ENCODE measurements at places on chromosomes 13 and 19.

DNA sequence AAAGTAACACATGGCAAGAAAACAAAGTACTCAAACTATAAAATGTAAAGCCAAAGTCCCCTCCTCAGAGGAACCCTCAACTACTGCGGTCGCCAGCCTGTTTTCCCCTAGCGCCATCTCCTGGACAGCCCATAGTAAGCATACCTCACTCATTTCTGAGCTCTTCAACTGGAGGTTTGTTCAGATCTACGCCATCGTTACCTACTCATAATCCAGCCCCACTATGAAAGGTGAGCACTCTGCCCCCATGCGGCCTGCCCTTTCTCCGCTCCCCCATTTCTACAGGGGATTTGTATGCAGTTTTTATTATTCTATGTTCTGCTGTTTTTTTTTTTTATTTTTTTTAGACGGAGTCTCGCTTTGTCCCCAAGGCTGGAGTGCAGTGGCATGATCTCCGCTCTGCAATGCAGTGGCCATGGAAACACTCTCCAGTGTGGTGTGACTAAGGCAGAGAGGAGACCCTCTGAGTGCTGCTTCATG, 26.2 kb downstream of the OPA3 start:
- DNase-seq, result no peak

DNA sequence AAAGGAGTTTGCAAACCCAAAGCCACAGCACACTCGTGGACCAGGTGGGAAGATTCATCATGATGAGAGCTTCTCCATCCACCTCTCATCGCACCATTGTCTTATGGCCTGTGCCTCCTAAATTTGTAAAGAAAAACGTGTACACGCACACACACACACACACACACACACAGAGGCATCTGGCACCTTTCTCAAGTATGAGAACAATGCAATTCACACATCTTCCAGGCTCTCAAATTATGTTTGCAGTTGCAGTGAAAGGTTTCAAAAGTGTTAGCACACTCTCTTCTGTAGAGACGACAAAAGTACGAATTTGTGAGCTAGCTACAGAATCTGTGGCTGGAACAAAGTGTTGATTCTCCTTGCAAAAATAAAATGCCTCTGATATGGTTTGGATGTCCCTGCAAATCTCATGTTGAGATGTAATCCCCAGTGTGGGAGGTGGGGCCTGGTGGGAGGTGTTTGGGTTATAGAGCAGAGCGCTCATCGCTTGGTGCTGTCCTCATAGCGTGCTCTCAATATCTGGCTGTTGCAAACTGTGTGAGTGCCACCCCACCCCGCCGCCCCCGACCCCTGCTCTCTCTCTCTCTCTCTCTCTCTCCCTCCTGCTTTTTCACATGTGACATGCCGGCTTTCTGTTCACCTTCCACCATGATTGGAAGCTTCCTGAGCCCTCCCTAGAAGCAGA, 21.8 kb upstream of the RAB20 start:
- no peak for DNase-seq

GRCh38 chr19:3769494-3769893, 2.5 kb downstream of the RAX2 start:
- DNase-seq, result no peak

DNA sequence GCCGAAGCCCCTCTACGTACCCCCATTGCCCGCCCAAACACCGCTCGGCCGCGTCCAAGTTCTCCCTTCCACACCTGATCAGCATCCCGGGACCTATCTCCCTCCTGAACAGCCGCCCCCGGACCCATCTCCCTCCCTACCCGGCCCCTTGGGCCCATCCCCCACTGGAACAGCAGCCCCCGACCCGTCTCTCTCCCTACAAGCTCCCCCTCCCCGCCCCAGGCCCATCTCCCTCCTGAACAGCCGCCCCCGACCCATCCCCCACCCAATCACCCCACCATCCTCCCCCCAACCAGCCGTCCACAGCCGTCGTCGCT, 610 bp downstream of the ZSCAN1 start:
- no peak for DNase-seq

- peak; percentile 100 for DNase-seq
Observed at GRCh38 chr19:3154957-3155736, 19.3 kb downstream of the GNA15 start.

DNA sequence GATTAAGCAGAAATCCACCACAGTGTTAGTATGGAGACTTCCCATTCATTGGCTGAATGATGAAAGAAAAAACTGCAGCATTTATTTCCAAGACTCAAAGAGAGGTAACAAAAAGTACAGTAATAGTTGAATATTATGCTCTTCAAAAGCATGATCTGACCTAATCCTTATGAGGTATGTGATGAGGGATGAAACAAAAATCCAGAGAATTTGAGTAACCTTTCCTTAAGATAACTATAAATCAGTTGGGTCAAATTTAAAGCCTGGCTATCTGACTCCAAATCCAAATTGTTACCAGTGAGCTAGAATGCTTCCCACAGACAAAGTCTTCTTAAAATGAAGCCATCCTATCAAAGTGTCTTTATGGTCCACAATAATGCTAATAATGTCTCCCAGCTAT, 38.1 kb downstream of the NUFIP1 start:
- DNase-seq, result no peak

DNA sequence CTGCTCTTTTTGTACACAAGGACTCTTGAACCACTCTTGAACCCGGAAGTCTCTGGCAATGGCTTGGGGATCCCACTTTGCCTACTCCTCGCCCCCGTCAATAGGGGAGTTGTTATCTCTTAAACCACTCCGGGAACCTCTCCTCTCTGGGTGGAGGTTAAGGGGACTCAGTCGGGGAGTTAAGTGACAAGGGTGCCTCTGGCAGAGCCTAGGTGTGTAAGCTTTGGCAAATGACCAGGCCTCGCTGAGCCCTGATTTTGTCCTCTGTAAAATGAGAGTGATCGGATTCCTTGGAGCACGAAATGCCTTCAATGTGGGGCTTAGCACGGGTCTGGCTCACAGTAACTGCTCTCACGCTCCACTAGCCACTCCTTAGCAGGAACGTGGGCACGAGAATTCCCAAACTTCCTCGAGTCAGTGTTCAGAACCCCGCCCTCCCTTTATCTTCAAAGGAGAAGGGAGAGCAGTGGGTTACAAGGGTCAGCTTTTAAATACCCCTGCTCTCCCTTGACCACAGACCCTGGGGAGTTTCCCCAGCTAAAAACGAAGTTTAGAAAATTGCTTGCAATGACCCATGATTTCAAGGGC, 193.3 kb downstream of the KATNAL1 start:
- no peak for DNase-seq

- no peak for DNase-seq
Observed at GRCh38 chr19:5968431-5969373, 9.2 kb downstream of the RANBP3 start.

GRCh38 chr13:24660023-24660741, 20.0 kb upstream of the ATP12A start:
- no peak for DNase-seq

GRCh38 chr13:114268344-114269280, 12.8 kb upstream of the UPF3A start:
- DNase-seq, result no peak

GRCh38 chr19:46271481-46272197, 25.2 kb upstream of the HIF3A start:
- DNase-seq, result peak; percentile 24

- no peak for DNase-seq
Observed at GRCh38 chr19:15511671-15512424, 3.5 kb downstream of the CYP4F22 start.

DNA sequence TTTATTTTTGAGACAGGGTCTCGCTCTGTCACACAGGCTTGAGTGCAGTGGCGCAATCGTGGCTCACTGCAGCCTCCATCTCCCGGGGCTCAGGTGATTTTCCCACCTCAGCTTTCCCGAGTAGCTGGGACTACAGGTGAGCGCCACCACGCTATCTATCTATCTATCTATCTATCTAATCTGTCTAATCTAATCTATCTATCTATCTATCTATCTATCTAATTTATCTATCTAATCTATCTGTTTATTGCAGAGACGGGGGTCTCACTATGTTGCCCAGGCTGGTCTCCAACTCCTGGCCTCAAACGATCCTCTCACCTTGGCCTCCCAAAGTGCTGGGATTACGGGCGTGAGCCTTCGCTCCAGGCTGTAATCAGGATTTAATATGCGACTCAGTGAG, 587 bp downstream of the ZNF613 start:
- DNase-seq, result no peak

GRCh38 chr13:108263621-108264355, 5.7 kb upstream of the TNFSF13B start:
- no peak for DNase-seq

DNA sequence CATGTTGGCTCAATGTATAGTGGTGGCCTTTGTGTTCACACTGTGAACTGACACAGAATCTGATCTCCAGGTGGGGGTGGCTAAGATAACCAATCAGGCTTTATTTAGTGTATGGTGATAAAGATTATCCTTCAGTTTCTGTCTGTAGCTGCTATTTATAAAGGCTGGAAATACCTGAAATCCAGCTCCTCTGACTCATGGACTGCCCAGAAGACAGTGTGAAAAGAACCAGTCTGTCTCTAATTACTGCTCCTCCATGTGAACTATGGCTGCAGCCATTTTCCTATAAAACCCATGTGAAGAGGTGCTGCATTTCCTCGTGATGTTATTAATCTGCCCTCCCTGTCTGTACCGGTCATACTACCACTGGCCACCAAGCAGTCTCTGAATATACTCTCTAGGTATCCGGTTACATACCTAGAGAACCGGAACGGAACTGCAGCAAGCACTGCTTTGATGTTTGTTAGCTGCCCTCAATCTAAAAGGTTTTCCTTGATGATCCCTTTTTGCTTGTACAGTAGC, 238.0 kb downstream of the LHFPL6 start:
- peak; percentile 68 for DNase-seq

DNA sequence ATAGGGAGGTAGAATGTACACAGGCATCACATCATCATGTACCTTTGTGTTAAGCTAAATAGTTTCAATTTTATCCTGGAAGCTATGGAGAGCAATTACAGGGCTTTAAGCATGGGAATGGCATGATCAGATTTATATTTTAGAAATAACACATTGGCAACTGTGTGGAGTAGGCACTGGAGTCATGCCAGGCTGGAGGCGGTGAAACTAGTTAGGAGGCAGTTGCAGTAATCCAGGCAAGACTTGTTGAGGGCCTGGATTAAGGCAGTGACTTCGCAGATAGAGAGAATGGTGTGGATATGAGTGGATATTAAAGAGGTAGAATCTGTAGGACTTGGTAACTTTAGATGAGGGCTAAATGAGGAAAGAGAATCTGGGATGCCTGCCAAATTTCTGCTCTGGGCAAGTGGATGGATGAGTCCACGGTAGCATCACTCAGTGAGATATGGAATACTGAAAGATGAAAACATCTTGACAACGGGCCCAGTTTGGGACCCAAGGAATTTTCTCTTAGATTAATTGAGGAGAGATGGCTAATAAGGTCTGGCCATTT, 506.2 kb downstream of the FGF9 start:
- no peak for DNase-seq

GRCh38 chr19:19218911-19219310, 7.2 kb downstream of the NCAN start:
- DNase-seq, result no peak

DNA sequence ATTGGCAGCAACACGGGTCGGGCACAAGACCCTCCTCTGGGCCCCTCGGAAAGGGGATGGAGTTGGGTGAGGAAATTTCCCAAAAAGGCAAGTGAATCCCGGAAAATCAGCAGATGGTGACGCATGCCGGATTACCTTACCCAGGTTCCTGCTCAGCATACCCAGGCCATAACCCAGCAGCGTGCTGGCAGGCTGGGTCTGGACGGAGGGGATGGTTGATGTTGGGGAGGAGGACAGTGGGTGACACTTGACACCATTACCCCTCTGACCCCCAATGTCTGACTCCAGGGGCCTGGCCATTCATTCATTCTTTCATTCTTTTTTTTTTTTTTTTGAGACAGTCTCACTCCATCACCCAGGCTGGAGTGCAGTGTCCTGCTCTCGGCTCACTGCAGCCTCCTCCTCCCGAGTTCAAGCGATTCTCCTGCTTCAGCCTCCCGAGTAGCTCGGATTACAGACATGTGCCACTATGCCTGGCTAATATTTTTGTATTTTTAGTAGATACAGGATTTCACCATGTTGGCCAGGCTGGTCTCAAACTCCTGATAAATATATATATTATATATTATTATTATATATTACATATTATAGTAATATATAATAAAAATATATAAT, 799 bp downstream of the PVR start:
- DNase-seq, result no peak

DNA sequence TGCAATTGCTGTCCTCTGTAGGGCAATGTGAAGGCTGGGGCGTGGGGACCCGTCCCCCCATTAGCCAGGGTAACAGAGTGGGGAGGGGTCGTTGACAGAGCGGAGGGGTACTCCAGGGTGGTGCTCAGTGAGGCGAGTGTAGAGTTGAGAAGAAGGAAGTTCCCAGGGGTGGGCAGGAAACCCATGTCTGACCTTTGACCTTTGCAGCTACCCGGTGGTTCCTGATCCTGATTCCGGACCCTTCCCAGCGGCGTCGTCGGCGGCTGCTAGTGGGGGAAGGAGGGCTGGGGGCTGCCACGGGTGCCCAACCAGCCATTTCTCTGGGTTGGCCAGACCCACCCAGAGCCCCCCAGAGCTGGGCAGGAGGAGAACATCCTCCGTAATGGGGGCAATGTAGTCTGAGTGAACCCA, 2.1 kb upstream of the PLVAP start:
- no peak for DNase-seq

- peak; percentile 67 for DNase-seq
Observed at GRCh38 chr13:65724226-65724625, 1505.9 kb downstream of the PCDH9 start.

GRCh38 chr13:91313103-91313502, 34.4 kb upstream of the MIR17HG start:
- no peak for DNase-seq

GRCh38 chr19:35745328-35746086, at the start of the genes PSENEN and U2AF1L4:
TSS of gene PSENEN (plus strand) at chr19:35745651. CDS start at chr19:35745931, 280 bp downstream.
TSS of gene U2AF1L4 (minus strand) at chr19:35745418. CDS start at chr19:35745391, 27 bp downstream.
- peak; percentile 99 for DNase-seq

GRCh38 chr19:7602935-7603497, 7.4 kb downstream of the CAMSAP3 start:
- no peak for DNase-seq

- DNase-seq, result no peak
Observed at GRCh38 chr13:35876601-35877000, 254.6 kb downstream of the DCLK1 start.

- DNase-seq, result peak; percentile 12
Observed at GRCh38 chr13:110756219-110756631, 42.7 kb downstream of the ING1 start.

- no peak for DNase-seq
Observed at GRCh38 chr13:100314132-100314910, 225.4 kb downstream of the PCCA start.

GRCh38 chr13:51303063-51303552, 36.4 kb upstream of the SERPINE3 start:
- no peak for DNase-seq

All from foreskin fibroblast (primary cell).